ENCODE measurements at places on chromosomes 7 and 10. TPM values are rescaled to one million over a fixed set of nuclear protein-coding genes. Genes with fewer than 3 reads are reported as not detected.

DNA sequence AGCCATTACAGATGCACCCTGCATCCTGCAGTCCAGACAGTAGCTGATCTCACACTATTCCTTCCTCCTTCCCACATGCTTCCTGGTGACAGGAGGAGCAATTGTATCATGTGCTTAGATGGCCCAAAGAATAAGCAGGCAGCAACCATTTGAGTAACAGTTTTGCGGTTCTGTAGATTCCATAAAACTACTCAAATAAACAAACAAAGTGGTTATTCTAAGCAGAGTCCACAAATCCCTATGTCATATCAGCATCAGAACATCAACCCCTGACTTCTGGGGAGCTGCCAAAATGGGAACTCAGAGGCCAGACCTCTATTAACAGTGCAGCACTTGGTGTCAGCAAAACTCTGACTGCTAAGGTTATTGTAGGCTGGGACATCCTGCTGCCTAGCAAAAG lies 226.0 kb downstream of the SORCS1 start:
- DNase-seq = no peak

GRCh38 chr7:45663965-45664633 lies 89.9 kb downstream of the ADCY1 start:
- DNase-seq = no peak

DNA sequence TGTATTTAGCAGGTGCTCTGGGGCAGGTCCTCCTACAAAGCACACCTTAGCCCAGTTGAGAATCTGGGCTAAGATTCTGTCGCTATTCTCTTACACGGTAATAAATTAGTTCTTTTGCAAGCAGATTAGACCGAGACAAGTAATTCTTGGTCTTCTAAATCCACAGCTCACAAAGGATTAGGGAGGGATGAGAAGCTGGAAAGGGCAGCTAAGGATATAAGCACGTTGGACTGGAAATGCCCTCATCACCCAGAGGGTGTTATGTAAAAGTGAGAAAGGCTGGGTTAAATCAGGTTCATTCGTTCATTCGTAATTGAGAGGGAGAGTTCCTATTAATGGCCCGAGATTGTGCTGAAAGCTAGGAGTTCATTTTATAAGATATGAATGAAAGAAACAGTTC lies 41.8 kb downstream of the PFKFB3 start:
- DNase-seq = no peak

GRCh38 chr7:7681191-7681935 lies 37.0 kb downstream of the RPA3 start:
- DNase-seq = peak; percentile 82

DNA sequence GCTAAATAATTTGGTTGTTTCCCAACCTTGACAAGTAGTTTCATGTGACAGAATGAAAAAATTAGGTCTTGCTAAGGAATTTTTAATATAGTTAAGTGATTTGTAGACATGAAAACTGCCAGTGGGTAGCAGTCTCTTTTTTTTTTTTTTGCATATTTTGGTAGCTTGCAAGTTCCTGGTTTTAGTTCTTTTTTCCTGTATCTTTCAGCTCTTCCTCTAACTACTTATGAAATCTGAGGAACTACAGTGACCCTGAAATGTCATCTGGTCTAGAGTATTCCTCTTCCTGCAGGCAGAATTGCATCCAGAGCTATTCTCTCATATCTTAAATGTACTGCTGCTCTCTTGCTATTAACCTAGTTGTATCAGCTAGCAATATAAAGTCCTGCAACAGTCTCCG lies 160.4 kb downstream of the HDAC9 start:
- no peak for DNase-seq

DNA sequence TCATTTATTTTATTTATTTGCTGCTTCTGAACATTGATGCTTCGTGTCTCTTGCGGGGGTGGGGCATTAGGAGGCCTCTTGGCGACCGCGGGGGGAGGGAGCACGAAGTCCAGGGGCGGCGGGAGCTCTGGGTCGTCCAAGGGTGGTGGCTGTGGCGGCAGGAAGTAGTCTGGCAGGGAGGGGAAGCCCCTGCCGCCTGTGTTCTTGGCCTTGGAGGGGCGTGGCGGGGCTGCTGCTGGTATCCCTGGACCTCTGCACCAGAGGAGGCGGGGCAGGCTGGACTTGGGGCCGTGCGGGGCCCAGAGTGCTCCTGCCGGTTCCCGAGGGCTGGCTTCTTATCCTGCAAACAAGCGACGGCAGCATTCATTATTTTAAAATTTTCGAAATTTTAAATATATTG lies 70.5 kb upstream of the ABI1 start:
- DNase-seq = no peak

DNA sequence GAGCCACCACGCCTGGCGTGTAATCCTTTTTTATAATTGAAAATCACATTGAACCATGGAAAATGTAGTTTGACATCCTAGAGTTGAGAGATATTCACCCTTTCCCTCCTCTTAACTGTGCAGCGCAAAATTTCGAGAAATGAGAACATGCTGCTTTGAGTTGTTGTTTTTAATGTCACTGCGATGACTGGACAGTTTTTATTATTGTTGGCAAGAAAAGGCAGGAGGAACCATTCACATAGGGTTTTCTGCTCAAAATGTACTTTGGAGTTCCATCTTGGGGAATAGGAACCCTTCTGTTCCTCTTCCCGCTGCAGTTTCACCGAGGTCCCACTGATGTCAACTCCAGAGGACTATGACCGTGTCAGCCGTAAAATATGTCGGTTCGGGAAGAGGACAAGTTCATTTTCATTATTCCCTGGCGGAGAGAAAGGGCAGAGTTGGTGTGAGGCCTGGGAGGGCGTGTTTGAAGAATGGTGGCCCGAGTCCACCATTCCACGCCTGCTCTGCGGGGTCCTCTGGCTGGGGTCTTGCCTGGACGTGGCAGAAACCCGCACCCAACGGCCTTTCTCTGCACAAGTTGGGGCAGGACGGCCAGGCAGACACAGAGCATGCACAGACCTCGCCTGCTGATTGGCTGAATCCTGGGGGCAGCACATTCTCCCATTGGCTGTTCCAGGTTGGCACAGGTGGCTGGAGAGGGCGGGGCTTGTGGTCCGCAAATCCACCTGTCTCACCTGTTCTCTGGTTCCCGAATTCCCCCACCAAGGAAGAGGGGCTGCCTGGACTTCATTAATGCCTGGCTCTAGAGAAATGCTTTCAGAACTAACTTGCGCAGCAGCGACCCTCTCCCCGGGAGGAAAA lies 105.1 kb upstream of the TCF7L2 start:
- no peak for DNase-seq

- DNase-seq = peak; percentile 67
Observed at GRCh38 chr10:101050208-101051069, 11.3 kb upstream of the KAZALD1 start.

GRCh38 chr10:108862676-108863350 lies 1060.5 kb downstream of the XPNPEP1 start:
- DNase-seq = no peak

DNA sequence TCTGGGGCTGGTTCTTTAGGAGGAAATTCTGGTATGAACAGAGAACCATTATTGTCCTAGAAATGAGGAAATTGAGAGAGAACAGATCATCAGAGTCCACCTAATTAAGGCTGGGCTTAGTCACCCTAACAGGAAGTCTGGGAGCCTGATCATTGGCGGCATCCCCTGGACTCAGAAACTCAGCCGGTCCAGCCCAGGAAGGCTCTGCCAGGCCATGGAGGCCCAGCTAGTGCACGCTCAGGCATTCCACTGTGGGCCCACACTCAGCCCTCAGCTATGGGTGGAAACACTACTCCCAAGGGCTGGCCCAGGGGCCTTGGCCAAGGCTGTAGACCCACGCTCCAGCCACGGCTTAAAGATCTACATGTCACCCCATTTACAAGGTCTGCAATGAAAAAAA lies 109.2 kb downstream of the PTPN20 start:
- no peak for DNase-seq

DNA sequence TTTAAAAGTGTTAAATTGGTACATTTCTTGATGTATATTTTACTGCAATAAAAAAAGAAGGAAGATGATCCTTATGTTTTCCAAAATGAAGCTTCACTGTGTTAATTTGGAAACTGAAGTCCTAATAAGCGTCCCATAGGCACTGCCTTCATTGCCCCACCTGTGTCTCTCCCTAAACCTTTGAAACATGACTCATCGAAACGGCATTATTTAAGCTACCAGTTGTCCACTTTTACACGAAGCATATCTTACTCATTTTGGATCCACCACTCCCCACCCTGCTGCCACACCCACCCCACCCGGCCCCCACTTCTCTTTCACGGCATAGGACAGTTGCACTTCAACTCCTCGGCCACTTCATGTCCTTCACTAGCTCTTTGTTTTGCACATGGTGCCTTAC lies 85.5 kb downstream of the KIAA1549 start:
- DNase-seq = no peak

The MYO1G gene
- 0.24 TPM for total RNA-seq

The NKX1-2 gene
- total RNA-seq = 2.9 TPM

The FAM25A gene
- 11.4 TPM for total RNA-seq

The SFR1 gene
- total RNA-seq = 4.3 TPM

The HOXA1 gene
- total RNA-seq = 2.0 TPM

The TSPAN33 gene
- 5.8 TPM for total RNA-seq
